ENCODE measurements at places on chromosomes 5 and 9.

DNA sequence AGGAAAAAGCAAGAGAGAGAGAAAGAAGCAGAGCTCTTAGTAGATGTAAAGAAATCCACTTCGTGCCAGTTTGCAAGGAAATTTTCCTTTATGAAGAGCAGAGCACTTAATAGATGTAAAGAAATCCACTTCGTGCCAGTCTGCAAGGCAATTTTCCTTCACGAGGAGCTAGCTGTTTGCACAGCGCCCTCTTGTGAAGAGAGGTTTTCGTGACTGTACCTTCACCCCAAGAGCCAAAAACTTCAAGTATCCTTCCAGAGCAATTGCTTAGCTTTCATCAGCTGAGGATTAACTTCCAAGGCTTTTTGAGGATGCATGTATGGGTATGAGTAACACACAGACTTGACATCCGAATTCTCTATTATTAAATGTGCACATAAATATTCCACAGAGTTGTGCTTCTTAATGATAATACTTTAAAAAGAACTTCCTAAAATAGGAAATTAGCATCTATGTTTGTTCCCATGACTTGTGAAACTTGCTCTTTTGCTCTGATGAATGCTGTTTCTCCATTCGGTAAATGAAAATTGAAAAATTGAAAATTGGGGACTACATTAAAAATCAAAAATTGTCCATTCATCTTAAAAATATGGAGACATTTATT lies 525.6 kb downstream of the PDE4D start:
- DNase-seq = peak; percentile 70

DNA sequence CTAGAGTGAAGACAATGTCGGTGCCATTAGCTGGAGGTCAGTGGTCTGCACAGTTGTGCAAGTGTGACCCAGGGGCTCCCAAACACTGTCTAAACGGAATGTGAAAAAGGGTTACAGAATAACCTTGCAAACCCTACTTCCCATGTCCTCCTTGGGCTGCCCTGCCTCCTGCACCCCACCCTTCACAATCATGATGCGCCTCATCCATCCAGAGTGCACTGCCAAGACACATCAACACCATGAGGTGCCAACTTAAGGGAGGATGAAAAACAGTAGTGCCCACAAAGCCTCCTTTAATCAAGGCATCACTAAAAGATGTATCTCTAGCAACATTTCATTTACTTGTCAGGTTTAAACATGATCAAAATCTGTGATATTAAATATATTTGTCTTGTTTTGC lies 87.1 kb downstream of the SETX start:
- no peak for DNase-seq

- no peak for DNase-seq
These were observed 77.0 kb upstream of the ADAMTS19 start for GRCh38 chr5:129382921-129383672.

DNA sequence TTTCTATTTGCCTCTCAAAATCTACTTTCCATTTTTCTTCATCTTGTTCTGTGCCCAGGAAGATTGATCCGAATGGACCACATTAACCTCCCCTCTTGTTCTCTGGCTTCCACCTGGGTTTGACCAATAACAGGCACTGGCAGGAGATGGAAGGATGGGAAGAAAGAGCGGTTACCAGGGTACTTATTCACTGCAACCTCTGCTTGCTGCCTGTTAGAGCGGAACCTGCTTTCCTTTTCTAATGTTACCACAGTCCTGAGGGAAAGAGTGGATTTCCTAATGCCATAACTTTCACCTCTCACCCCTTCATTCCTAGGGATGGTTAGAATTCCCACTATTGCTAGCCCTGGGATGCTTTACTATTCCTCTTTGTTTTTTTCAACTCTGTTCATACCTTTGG lies 262.1 kb downstream of the RFX3 start:
- no peak for DNase-seq

- no peak for DNase-seq
These were observed 197.9 kb downstream of the TLE4 start for GRCh38 chr9:79769476-79770275.

GRCh38 chr9:99822806-99823591 lies 1.3 kb downstream of the NR4A3 start:
- DNase-seq = peak; percentile 33

DNA sequence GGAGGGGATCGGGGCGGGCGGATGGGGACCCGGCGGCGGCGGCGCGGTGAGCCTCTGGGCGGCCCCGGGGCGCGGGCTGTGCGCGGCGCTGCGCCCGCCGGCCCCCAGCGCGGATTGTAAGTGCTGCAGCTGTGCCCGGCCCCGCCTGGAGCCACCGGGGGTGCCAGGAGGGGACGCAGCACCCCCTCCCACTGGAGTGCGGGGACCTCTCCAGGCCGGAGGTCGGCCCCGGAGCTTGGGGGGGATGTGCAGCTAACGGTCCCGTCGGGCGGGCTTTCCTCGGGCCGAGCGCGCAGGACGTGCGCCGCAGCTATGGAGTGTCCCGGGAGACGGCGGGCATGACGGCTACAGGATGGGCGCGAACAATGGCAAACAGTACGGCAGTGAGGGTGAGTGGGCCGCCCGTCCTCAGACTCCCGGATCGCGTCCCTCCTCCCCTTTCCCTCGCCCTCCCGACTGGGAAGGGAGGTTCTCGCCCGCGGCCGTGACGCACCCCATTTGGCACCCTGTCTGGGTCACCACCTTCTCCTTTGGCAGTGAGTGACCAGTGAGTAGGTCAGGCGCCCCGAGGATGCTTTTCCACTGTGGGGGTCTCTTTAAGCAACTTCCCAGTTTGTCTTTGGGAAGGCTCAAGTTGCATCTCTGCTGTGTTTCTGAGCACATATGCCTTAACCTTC lies 483 bp downstream of the FBXL7 start:
- no peak for DNase-seq

GRCh38 chr5:18220631-18221030 lies 586.4 kb downstream of the TAF11L14 start:
- DNase-seq = no peak

- DNase-seq = no peak
These were observed 64.9 kb downstream of the RALGPS1 start for GRCh38 chr9:126979461-126979860.

DNA sequence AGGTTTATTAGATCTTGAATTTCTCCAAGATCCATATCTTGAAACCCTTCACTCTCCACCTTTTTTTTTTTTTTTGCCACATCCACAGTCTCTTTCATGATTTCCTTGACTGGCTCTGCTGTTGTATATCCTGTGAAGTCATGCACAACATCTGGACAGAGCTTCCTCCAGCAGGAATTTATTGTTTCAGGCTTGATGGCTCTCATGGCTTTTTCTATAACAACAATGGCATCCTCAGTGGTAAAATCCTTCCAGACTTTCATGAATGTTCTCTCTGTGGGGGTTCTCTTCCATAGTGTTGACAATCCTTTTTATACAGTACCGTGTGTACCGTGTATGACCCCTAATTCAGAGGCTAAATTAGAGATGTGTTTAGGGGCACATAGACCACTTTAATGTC lies 24.0 kb downstream of the RANBP17 start:
- DNase-seq = no peak
